ENCODE measurements at places on chromosomes 12 and 14.

- DNase-seq: no peak
- H3K27ac ChIP-seq: no peak overlapping the region
- H3K4me1 ChIP-seq: no peaks in the 10 kb centered on the region
- no peaks in the 10 kb centered on the region for H3K27me3 ChIP-seq
- H3K4me3 ChIP-seq: no peak overlapping the region
- no peaks in the 10 kb centered on the region for H3K36me3 ChIP-seq
Measured at GRCh38 chr12:109738209-109738608, 24.6 kb downstream of the FAM222A start.

GRCh38 chr12:71208053-71208685 is 50.4 kb upstream of the TSPAN8 start:
- H3K4me3 ChIP-seq: no peak overlapping the region
- no peaks in the 10 kb centered on the region for H3K4me1 ChIP-seq
- no peak overlapping the region for H3K27ac ChIP-seq
- H3K27me3 ChIP-seq: no peaks in the 10 kb centered on the region

- no peaks in the 10 kb centered on the region for H3K27me3 ChIP-seq
- H3K36me3 ChIP-seq: peaks cover 4% of the 10 kb centered on the region
- no peaks in the 10 kb centered on the region for H3K4me1 ChIP-seq
- no peak for DNase-seq
- H3K4me3 ChIP-seq: no peak overlapping the region
- H3K27ac ChIP-seq: no peak overlapping the region
Measured at GRCh38 chr14:30925254-30925653, 50.9 kb downstream of the COCH start.

- DNase-seq: no peak
- no peak overlapping the region for H3K27ac ChIP-seq
- no peak overlapping the region for H3K4me3 ChIP-seq
- no peaks in the 10 kb centered on the region for H3K4me1 ChIP-seq
- no peaks in the 10 kb centered on the region for H3K27me3 ChIP-seq
Measured at GRCh38 chr12:102371165-102371564, 109.2 kb downstream of the IGF1 start.

All from trophoblast cell (in vitro differentiated cells and primary cell).